ENCODE measurements at places on chromosomes 11 and 22.
A peak's percentile ranks its signal among the peaks of the same experiment; 100 is the strongest.

- DNase-seq = peak; percentile 39
Measured at GRCh38 chr22:26139310-26139709, 30.0 kb upstream of the SEZ6L start.

DNA sequence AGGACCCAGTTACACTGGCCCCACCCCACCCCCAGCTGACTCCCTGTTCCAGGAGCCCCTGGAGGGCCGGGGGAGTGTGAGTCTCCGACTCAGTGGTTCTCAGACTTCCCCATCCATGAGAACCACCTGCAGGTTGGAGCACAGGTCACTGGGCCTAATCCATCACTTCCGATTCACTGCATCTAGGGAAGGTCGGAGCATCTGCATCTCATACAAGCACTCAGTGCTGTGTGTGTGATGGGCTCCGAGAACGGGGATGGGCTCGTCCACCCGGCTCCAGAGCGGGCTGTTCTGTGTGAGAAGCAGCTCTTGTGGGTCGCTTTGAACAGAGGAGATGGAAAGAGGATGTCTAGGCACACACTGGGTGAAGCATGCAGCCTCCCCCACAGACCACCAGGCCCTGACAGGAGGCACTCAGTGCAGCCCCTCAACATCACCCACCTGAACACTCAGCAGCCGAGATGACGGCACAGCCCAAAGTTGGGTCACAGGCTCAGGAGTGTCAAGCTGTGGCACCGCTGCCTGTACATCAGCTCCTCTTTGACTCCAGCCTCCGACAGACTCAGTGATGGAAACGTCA is 541.4 kb downstream of the BRD1 start:
- no peak for DNase-seq

- DNase-seq = no peak
Measured at GRCh38 chr22:20028855-20029549, 8.1 kb downstream of the TANGO2 start.

- DNase-seq = no peak
Measured at GRCh38 chr11:1919391-1920127, at the start of gene TNNT3. TSS of gene TNNT3 (plus strand) at chr11:1919703. CDS start at chr11:1922875, 3,172 bp downstream.

GRCh38 chr22:44801476-44801875 is 49.1 kb downstream of the ARHGAP8 start:
- no peak for DNase-seq

- no peak for DNase-seq
Measured at GRCh38 chr22:48820481-48821345, 1007.0 kb downstream of the BRD1 start.

DNA sequence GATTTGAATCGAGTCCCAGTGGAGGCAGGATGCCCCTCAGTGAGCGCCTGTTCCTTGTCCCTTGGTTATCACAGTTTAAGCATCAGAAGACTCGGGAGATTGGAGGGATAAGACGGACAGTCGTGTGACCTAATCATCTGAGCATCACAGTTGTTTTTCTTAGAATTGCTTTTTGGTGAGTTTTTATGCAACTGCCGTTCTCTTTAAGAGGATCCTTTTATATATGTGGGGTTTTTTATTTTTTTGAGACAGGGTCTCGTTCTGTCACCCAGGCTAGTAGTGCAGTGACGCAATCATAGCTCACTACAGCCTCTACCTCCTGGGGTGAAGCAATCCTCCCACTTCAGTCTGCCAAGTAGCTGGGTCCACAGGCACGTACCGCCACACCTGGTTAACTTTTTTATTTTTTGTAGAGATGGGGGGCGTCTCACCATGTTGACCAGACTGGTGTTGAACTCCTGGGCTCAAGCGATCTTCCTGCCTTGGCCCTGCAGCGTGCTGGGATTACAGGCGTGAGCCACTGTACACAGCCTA is 16.5 kb downstream of the NUP50 start:
- DNase-seq = no peak

- no peak for DNase-seq
Measured at GRCh38 chr11:78429660-78430059, 12.0 kb upstream of the GAB2 start.

- no peak for DNase-seq
Measured at GRCh38 chr22:33470456-33470855, 412.3 kb upstream of the SYN3 start.

- no peak for DNase-seq
Measured at GRCh38 chr22:42644422-42645340, 4.3 kb upstream of the ATP5MGL start.

- DNase-seq = no peak
Measured at GRCh38 chr11:104694259-104695064, 203.8 kb downstream of the CASP12 start.

- DNase-seq = no peak
Measured at GRCh38 chr22:50508897-50509296, 873 bp downstream of the NCAPH2 start.

DNA sequence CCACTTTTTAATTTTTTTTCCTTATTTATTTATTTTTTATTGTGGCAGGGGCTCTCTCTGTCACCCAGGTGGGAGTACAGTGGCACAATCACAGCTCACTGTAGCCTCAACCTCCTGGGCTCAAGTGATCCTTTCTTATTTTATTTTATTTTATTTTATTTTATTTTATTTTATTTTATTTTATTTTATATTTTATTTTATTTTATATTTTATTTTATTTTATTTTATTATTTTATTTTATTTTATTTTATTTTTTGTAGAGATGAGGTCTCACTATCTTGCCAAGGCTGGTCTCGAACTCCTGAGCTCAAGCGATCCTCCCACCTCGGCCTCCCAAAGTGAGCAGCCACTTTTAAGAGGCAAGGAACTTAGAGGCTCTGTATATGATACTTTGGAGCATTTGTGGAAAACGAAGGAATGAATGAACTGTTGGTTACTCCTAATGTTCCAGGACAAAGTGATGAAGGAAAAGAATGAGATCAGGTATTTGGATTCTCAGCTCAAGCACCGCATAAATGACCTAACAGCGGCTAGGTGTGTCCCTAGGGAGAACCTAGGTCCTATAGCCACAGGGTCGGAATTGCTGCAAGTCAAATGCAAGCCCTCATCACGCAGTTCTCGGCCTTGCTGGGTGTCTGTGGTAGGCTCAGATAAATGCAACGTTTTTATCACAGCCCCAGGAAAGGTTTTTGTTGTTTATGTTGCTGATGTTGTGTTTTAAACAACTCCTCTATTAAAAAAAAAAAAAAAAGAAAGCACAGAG is 36.5 kb downstream of the ASCL2 start:
- no peak for DNase-seq

DNA sequence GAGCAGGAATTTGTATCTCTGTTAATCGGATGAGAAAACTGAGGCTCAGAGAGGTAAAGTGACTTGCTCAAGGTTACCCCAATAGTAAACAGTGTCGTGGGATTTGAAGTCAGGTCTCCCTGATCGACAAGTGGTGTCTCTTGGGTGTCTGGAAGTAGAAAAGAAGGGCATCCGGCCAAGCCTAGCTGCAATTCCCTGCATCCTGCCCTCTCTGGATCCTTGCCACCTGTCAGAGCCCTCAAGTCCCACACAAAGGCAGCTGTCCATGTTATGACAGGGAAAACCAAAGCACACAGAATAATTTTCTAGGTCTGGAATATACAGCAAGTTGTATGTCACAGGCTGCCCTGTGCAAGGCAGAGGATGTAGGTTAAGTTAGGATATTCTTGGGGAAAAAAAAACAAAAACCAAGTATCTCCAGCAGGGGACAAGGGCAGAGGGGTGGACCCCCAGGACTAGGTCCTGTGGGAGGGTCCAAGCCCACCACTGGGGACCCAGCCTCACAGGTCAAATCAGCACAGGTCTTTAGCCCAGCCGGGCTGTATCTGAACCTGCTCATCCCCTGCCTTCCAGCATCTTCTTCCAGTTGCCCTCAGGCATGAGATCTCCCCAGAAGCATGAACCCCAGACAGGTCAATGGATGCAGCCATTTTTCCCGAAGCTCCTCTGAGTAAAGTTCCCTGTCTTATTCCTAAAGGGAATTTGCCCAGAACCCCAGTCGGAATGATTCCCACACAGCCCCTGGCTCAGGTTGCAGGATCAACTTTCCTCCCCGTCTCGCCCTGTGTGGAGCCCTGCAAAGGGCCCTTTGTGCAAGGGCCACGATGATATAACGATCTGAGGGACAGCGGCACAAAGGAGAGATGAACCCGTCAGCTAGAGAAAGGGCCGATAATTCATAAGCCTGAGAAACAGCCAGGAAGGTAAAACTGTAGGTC is 15.0 kb downstream of the USH1C start:
- peak; percentile 7 for DNase-seq

DNA sequence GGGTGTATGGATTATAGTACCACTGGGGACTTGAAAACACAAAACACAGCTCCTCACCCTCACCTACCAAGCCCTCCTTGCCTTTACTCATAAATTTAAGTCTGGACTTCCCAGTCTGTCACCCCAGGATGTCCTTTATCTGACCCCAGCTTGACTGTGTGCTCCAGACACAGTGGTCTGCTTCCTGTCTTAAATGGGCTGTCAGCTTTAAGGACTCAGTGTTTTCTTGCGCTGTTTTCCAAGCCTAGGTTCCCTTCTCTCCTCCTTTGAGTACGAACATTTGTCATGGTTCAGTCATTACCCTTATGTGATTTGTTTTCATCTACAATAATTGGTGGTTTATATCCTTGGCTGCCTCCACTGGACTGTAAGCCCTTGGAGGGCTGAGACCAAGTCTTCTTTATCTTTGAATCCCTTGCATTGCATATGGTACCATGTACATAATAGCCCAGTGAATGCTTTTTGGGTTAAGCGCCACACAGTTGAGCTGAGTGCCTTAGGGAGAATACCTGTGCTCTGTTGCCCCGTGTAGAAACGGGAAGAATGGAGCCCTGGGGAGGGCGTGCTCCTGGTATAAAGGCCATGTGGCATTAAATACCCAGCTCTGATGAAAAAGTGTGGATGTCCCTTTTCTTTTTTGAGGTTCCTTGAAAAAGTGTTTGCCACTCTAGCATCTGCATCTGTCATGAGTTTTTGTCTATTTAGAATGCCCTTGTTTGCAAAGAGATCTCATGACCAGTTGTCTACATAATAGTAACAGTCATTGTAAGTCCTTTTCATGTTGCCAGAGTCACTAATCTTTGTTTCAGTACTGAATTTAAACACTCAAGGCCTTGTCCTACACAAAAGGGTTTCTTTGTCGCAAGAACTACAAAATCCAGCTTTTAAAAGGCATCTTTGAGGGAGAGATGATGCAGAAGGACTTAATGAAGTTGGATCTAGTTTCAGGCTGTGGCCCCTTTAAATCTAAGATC is 14.0 kb downstream of the PANX1 start:
- DNase-seq = no peak

DNA sequence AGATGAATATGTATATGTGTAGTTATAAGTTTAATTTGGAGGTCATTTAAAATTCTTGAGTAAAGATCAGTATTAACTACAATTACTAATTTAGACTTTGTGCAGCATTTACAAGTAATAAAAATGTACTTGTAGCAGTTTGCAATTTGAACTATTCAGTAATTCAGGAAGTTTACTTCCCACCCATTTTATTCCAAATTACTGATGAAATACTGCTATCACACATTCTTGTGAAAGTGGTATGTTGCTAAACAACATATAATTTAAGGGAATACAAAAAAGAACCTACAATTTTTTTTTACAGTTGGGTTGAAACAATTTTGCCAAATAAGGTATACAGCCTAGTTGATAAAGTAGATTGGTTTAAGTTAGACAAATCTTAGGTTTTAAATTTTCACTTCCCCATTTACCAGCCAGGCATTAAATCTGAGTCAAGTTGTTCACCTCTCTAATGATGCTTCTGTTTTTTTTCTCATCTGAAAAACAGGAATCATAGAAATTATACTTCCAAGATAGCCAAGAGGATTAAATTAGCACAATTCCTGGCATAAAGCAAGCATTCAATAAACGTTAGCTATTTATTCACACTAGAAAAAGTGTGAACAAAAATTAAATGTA is 45.3 kb downstream of the ZBTB44 start:
- DNase-seq = no peak

GRCh38 chr11:33266393-33267215 is 9.4 kb downstream of the HIPK3 start:
- DNase-seq = no peak

DNA sequence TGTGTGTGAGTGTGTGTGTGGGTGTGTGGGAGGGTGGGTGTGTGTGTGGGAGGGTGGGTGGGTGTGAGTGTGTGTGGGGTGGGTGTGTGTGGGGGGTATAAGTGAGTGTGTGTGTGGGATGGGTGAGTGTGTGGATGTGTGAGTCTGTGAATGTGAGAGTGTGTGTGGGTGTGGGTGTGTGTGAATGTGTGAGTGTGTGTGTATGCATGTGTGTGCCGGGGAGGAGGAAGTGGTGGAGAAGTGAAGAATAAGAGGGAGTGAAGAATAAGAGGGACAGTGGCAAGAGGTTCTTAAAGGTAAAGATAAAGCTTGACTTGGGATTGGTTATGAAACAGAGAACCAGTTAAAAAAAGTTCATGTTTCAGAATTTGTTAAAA is 54.0 kb downstream of the PRR5L start:
- no peak for DNase-seq

DNA sequence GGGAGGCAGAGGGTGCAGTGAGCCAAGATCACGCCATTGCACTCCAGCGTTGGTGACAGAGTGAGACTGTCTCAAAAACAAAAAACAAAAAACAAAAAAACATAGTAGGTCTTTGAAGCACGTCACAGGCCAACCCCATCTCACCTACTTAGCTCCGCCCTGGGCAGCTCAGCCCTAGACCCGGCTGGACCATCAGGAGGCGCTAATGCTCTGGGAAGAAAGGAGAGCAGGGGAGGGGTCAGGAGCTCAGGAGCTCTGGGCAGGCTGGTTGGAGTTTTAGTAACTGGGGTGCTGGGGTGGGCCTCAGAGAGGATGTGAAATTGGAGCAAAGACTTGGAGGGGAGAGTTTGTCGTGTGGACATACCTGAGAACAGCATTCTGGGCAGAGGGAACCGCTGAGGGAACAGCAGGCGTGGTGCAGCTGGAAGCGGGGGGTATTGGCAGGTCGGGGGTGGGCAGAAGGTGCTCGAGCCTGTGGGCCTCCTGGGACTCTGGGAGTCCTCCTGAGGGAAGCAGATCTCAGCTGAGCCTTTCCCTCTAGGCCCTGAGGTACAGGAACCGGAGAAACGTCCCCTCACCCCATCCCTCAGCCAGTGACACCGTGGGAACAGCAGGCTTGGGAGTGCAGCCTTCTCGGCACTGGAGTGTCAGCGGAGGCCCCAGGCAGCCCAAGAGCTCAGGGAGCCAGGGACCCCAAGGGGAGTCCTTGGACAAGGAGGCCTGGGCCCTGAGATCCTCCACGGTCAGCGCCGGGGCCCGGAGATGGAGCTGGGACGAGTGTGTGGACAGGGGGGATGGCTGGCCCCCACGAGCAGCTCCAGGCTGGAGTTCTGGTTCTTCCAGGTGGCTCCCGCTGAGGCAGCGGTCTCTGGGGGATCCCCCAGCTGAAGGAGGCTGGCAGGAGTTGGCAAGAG is 2.2 kb upstream of the RPS6KA4 start:
- no peak for DNase-seq

DNA sequence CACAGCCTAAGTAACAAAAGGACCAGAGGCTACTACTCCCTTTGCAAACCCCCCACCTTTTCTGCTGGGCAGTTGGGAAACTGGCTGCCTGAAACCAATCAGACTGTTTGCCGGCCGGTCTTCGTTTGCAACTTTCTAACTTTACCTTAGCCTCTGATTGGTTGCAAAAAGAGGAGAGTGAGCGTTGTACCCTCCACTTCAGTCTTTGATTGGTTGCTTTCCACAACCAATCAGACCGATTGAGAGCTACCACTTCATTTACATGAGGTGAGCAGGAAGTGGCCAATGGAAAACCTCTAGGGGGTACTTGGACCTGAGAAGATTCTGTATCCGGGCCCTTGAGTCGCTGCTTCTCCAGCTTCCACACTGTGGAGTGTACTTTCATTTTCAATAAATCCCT is 18.8 kb upstream of the CLNS1A start:
- no peak for DNase-seq

- DNase-seq = no peak
Measured at GRCh38 chr11:112277941-112278340, 17.3 kb upstream of the PLET1 start.
